ENCODE measurements at places on chromosomes 11 and 22. TPM values are rescaled to one million over a fixed set of nuclear protein-coding genes. Genes with fewer than 3 reads are reported as not detected.

The LSP1 gene
- total RNA-seq: 179 TPM

DNA sequence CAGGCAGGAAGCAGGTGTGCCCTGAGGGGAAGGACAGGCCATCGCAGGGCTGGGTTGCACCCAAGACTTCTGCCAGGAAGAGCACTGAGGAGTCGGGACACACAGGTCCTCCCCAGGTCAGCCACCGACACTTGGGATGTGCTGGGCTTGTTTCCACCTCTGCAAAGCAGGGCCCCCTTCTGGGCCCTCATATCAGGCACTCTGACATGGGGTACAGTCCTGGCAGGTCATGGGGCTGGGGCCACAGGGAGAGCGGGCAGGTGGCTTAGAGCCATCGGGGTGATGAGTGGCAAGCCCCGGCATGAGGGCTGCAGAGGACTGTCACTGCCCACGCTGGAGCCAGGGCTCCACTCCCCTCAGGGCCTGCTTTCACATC is 7.9 kb upstream of the ADORA2A start:
- DNase-seq: no peak
- H3K4me1 ChIP-seq: peaks cover 1% of the 10 kb centered on the region
- no peak overlapping the region for H3K27ac ChIP-seq
- no peak overlapping the region for H3K4me3 ChIP-seq
- peaks cover 30% of the 10 kb centered on the region for H3K36me3 ChIP-seq
- peaks cover 3% of the 10 kb centered on the region for H3K27me3 ChIP-seq

DNA sequence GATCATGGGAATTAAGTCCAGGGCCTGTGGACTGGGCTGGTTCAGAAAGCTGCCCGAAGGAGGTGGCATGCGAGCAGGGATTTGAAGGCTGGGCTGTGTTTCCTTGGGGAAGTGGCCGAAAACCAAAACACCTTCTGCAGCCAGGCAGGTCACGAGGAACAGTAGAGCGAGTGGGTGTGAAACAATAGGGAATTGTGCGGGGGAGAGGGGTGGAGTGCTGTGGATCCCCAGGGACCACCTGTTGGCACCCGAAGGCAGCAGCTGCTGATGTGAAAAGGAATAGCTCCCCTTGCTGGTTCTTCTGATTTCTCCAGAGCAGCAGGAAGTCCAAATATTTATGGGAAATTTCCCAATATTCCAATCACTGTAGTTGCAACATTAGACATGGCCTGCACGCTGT is 24.6 kb downstream of the TP53I11 start:
- H3K27ac ChIP-seq: no peak overlapping the region
- no peak for DNase-seq
- H3K4me1 ChIP-seq: no peaks in the 10 kb centered on the region
- H3K27me3 ChIP-seq: no peaks in the 10 kb centered on the region
- no peaks in the 10 kb centered on the region for H3K36me3 ChIP-seq

- peak; percentile 74 for DNase-seq
- peak overlapping the region; percentile 89 for H3K4me3 ChIP-seq
- peaks cover 37% of the 10 kb centered on the region for H3K4me1 ChIP-seq
- no peaks in the 10 kb centered on the region for H3K27me3 ChIP-seq
Observed at GRCh38 chr11:128522943-128523518, 64.3 kb downstream of the ETS1 start.

- H3K27me3 ChIP-seq: peaks cover 60% of the 10 kb centered on the region
- peaks cover 33% of the 10 kb centered on the region for H3K4me1 ChIP-seq
- H3K4me3 ChIP-seq: peak overlapping the region; percentile 36
- DNase-seq: peak; percentile 24
- no peak overlapping the region for H3K27ac ChIP-seq
Observed at GRCh38 chr11:46389450-46390330, 1.9 kb downstream of the CHRM4 start.

The LUZP2 gene
- 0.19 TPM for total RNA-seq

DNA sequence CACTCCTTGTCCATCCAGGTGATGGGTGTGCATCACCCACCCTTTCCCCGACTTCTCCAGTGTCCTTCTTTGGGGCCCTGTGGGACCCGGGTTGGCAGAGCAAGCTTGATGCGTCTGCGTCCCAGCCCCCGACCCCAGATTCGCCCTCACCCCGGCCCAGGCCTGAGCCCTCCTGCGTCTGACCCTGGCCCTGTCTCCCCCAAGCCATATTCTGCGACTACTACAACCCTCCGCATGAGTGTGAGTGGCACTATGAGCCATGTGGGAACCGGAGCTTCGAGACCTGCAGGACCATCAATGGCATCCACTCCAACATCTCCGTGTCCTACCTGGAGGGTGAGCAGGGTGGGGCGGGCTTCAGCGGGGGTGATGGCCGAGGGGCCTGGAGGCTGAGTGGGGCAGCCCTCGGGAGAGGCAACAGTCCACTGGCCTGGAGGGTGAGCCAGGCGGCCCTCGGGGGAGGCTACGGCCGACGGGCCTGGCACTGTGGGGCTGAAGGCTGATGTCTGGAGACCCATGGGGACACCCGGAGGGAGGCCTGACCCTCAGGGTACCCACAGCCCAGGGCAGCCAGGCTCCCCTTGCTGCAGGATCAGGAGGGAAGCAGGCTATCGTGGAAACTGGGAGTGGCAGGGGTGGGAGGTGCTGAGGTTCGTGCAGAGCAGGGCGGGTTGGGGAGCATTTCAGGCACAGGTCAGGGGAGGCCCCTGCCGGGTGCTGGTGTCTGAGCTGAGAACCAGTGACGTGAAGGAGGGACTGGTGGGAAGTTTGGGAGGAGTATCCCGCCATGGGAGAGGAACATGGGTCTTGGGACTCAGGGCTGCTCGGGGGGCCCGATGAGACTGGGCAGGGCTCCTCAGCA is 15.3 kb downstream of the MUC2 start:
- H3K4me3 ChIP-seq: no peak overlapping the region
- no peaks in the 10 kb centered on the region for H3K4me1 ChIP-seq
- no peak overlapping the region for H3K27ac ChIP-seq

- H3K4me3 ChIP-seq: no peak overlapping the region
- H3K36me3 ChIP-seq: no peaks in the 10 kb centered on the region
- H3K4me1 ChIP-seq: no peaks in the 10 kb centered on the region
- no peak for DNase-seq
Observed at GRCh38 chr22:26122920-26123468, 46.3 kb upstream of the SEZ6L start.

DNA sequence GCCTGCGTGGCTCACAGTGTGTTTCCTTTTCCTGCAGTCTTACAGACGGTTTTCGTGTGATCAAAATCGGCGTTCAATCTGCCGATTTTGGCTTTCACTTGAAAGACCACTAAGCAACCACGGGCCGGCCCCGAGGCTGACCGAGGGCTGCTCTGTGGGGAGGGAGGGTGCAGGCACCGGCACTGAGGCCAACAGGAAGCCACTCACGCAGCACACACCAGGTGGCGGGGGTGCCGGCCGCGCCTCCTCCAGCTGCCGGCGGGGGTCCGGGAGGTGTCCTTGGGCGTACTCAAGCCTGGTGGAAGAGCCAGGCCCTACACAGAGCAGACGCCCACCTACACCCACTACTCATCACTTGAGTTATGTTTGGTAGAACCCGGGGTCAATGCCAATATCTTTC is 14.3 kb downstream of the TOLLIP start:
- H3K4me1 ChIP-seq: no peaks in the 10 kb centered on the region
- DNase-seq: no peak
- H3K27me3 ChIP-seq: no peaks in the 10 kb centered on the region
- H3K4me3 ChIP-seq: no peak overlapping the region

- no peak overlapping the region for H3K27ac ChIP-seq
- H3K27me3 ChIP-seq: no peaks in the 10 kb centered on the region
- no peaks in the 10 kb centered on the region for H3K36me3 ChIP-seq
Observed at GRCh38 chr11:86671531-86672006, 847 bp downstream of the ME3 start.

DNA sequence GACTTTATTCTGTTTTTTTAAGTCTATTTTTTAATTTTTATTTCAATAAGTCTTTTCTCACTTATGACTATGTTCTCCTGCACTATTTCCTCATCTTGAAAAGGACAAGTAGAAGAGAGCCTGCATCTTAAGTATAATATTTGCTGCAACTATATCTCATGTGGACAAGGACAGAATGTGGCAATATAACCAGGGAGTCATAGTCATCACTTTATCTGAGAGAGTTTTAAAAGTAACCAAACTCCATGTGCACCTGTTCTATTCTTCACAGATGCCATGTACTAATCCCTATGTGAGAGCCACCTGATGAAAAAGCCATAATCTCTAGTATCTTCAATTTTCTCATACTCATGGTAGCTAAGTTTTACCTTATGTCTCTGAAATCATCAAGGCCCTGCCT is 104.2 kb upstream of the SOX6 start:
- no peaks in the 10 kb centered on the region for H3K27me3 ChIP-seq
- no peak overlapping the region for H3K27ac ChIP-seq
- no peaks in the 10 kb centered on the region for H3K36me3 ChIP-seq
- no peak overlapping the region for H3K4me3 ChIP-seq

DNA sequence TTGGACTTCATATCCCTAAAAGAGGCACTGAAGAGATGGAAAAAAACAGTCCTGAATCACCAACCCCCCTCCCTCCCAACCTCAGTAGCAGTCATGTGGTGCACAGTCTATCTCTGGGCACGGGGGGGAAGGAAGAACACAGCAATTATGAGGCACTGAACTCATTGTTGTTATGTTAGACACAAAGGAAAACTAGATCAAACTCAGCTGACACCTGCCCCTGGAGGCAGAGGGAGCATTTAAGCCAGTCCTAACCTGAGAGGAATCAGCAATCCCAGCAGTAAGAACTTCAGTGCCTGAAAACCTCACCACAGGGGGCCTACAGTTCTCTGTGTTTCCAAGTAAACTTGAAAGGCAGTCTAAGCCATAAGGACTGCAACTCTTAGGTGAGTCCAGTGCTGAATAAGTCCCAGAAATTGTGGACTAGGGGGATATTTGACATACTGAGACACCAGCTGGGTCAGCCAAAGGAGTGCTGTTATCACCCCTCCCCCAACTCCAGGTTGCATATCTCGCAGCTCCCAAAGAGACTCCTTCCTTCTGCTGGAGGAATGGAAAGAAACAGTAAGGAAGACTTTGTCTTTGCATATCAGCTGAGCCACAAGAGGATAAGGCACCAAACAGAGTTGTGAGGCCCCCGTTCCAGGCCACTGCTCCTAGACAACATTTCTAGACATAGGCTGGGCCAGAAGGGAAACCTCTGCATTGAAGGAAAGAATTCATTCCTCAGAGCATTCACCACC is 72.5 kb downstream of the GLYATL1 start:
- no peak overlapping the region for H3K4me3 ChIP-seq
- no peaks in the 10 kb centered on the region for H3K27me3 ChIP-seq
- H3K27ac ChIP-seq: no peak overlapping the region
- H3K4me1 ChIP-seq: no peaks in the 10 kb centered on the region

DNA sequence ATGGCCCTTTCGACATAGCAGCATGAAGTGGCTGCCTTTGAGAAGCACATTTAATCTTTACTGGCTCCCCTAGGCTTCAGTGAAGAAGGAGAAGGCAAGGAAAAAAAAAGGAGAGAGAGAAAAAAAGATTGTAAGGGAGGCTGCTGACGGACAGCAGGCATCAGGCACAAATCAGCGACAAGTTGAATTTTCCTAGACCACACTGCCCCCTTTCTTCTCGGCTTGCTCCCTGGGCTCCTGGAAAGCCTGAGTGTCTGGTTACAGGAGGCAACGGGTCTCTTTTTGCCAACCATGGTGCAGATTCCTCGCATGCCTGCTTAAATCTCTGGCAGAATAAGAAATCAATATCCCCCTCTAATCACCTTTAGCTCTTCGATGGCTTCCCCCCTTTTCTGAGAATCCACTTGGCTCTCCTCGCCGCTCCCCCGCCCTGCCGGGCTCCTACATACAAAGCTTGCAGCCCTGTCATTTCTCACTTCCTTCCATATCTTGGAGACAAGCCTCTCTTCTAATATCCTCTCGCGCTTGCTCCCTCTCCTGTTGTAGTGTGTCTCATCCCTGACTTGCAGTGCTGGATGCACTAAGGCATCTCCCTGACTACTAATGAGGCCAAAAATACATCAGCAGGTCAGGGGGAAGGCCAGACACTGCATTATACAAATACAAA is 14.3 kb downstream of the BLID start:
- H3K4me1 ChIP-seq: peaks cover 6% of the 10 kb centered on the region
- H3K27me3 ChIP-seq: peaks cover 6% of the 10 kb centered on the region
- no peak for DNase-seq
- no peak overlapping the region for H3K4me3 ChIP-seq
- H3K36me3 ChIP-seq: no peaks in the 10 kb centered on the region
- no peak overlapping the region for H3K27ac ChIP-seq

- no peaks in the 10 kb centered on the region for H3K4me1 ChIP-seq
- peaks cover 2% of the 10 kb centered on the region for H3K27me3 ChIP-seq
- no peak overlapping the region for H3K27ac ChIP-seq
- no peaks in the 10 kb centered on the region for H3K36me3 ChIP-seq
- DNase-seq: no peak
- no peak overlapping the region for H3K4me3 ChIP-seq
Observed at GRCh38 chr11:118139578-118139977, 13.0 kb downstream of the SCN4B start.

DNA sequence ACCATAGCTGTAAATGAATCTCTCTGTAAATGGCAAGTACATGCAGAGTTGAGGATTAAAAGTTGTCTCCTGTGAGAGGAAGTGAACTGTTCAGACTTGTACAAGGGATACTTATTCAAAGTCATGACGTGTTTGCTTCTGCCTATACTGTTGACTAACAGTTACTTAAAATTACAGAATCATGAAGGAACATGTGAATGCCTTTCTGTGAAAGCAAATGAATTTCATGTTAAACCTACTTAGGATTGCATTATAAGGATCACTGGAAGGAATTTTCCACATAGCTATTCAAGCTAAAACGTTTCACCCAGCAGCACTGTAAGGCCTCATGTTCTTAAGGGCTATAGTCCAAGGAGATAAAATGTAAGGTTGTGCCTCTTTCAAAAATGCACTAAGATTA is 93.4 kb upstream of the BIRC3 start:
- no peaks in the 10 kb centered on the region for H3K4me1 ChIP-seq
- H3K36me3 ChIP-seq: no peaks in the 10 kb centered on the region
- no peak overlapping the region for H3K4me3 ChIP-seq

DNA sequence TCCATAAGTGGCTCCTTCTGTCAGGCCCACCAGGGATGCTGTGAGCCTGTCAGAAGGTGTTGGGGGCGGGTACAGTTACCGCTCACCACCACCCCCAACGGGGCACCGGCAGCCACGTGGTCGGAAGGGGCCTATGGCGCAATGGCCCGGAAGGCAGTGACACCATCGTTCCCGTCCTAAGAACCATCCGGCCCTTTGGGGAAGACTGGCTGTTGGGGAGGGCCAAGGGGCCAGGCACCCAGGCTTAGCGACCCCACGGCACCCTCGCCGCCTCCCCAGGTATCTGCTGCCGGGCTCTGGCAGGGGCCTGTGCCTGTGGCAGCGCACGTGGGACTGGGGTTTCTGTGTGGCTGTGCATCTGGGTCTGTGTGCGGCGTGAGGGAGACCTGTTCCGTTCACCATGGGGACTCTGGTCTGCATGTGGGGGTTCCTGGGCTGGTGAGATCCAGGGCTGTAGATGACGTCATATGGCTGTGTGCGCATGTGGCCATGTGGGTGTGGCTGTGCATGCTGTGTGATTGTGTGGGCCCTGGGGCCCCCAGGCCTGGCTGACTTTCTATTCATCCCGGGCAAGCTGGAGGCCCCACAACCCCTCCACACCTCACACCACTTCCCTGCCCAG is 717 bp downstream of the OSM start:
- peaks cover 21% of the 10 kb centered on the region for H3K4me1 ChIP-seq
- H3K27ac ChIP-seq: peak overlapping the region; percentile 82
- peak overlapping the region; percentile 60 for H3K4me3 ChIP-seq
- no peaks in the 10 kb centered on the region for H3K36me3 ChIP-seq

- no peak for DNase-seq
- H3K27ac ChIP-seq: no peak overlapping the region
- no peak overlapping the region for H3K4me3 ChIP-seq
Observed at GRCh38 chr11:6664551-6664950, 8.9 kb upstream of the DCHS1 start.

The ZNF70 gene
- total RNA-seq: 1.4 TPM

The BACE1-AS gene
- total RNA-seq: 1.8 TPM
